ENCODE measurements at places on chromosomes 5 and 9.

GRCh38 chr5:132369474-132370180, at the start of gene SLC22A5:
SLC22A5 (plus strand) TSS chr5:132369710; CDS start chr5:132369973, 263 bp downstream.
- DNase-seq, result no peak

DNA sequence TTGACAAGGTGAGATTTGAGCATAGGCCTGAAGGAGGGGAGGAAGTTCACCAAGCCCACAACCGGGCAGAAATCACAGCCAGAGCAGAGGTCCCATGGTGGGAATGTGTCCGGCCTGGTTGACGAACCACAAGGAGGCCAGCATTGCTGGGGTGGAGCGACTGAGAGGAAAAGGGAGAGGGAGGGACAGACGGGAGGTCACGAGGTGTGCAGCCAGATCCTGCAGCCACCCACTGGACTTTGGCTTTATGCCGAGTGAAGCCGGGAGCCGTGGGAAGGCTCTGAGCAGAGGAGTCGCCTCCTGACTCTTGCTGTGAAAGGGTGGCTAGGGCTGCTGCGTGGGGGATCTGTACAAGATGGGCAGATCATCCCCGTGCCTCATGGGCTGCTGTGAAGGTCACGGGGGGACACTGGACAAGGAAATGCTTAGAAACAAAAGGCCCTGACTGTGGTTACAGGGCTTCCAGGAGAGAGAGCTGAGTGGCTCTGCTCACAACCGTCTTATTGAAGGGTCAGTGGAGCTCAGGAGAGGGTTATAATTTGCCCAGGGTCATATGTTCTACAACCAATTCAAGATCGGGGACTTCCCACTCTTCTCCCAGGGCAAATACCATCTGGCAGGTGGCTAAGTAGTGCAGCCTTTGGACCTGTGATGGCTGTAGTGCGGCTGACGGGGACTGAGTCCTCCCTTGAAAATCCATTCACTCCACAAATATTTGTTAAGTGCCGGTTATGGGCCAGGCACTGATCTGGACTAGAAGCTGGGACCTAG, 15.6 kb upstream of the CD74 start:
- no peak for DNase-seq

- no peak for DNase-seq
Observed at GRCh38 chr5:88876714-88877113, 6.3 kb downstream of the MEF2C start.

DNA sequence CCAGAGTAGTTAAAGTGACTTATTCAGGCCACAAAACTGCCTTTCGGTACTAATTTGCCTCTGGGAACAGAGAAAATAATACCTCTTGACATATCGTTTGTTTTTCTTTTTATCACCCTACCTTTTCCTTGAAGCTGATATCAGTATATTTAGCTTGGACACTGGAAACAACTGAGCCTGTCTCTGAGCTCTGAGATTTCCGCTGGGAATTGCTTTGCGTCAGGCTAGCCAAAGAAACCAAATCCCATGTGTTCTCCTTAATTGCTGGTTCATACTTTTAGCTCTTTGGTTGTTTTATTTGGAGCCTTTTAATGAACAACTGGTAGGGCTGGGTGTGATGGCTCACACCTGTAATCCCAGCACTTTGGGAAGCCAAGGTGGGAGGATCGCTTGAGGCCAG, 30.3 kb upstream of the SNAPC3 start:
- no peak for DNase-seq

DNA sequence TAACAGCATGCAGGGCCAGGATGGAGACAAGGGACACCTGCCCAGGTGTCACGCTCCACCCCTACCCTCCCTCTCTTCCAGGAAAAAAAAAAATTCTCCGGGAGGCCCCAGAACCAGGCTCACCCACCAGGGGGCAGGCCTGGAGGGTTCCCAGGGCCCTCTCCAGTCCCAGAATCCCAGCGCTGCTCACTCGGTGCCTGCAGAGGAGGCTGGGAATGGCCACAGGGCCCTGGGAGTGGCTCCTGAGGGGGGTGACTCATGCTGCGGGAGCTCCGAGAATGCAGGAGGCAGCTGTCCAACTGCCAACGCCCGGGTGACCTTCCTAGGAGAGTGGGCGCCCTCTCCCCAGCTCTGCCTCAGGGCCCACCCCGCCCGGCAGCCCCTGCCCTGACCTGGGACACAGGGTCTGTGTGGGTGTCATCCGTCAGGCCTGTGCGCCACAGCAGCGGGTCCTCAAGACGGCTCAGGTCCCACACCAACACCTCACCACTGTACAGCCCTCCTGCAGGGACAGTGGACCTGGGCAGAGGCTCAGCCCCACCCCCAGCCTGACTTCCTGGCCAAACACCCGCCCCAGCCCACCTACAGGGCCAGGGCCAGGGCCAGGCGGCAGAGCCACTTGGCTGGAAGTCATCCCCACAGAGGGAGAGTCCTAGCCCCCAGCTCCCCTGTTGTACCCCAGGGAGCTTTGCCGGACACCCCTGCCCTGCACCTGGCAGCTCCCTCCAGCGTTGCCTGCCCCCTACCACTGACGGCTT, 21.2 kb downstream of the DYNC2I2 start:
- DNase-seq, result peak; percentile 77

DNA sequence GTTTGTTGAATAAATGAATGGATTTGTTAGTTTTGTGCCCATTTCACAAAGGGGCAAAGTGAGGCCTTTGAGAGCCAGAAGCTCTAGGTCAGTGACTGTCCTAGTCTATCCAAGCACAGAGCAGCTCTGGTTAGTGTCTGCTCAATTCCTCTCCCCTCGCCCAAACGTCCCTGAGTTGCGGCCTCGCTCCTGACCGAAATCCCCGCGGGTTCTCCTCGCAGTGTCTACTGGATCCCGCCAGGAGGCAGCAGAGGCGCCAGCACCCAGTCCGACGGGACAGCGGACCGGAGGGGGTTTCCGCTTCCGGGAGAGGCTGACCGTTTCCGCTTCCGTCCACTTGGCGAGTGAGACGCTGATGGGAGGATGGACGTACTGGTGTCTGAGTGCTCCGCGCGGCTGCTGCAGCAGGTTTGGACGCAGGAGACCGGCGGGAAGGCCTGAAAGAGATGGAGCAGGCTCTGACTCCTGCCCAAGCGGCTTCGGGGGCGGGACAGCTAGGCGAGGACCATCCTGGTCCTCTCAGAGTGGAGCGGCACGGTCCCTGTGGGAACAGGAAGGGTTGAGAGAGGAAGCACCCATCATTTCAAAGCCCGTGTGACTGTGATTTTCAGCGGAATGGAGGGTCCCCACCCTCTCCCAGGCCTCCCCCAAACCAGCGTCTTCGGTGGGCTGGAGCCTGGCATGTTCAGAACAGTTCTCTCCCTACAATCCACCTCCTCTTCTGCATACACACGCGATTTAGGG, at the start of gene RARS1:
Gene RARS1, plus strand, starts transcription at position 336 of the 744 bp plus-strand sequence. Its CDS starts 28 bp downstream, at position 364.
- peak; percentile 60 for DNase-seq

DNA sequence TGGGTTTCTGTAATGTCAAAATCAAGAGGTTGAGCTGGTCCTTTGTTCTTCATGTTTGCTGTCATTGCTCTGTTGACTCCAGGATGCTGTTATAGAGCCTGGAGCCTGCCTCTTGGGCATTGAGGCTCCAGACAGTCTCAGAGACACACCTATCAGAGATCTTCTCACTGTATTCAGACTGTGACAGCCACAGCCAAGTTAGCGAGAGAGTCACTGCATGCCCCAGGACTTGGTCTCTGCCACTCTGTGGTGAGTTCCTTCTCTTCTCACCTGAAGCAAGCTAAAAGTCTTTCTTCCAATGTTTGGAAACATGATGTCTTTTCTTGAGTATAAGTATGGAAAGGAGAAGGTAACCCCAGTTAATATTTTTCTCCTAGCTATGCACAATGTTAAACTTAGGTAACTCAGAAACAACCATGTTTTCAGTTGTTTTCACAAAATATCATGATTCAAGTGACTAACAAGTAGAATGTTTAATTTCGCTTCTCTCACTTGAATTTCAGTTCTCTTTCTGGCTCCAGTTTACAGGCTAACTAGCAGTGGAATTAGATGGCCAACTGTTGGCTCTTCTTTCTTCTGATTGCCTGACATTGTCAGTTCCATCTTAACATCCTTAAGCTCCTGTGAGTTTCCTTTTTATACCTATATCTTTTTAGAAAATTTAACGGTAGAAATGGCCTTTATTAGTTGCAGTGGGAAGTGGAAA, 20.6 kb upstream of the ZFYVE16 start:
- DNase-seq, result no peak

- no peak for DNase-seq
Observed at GRCh38 chr9:128103589-128103962, 24.0 kb downstream of the PTGES2 start.

DNA sequence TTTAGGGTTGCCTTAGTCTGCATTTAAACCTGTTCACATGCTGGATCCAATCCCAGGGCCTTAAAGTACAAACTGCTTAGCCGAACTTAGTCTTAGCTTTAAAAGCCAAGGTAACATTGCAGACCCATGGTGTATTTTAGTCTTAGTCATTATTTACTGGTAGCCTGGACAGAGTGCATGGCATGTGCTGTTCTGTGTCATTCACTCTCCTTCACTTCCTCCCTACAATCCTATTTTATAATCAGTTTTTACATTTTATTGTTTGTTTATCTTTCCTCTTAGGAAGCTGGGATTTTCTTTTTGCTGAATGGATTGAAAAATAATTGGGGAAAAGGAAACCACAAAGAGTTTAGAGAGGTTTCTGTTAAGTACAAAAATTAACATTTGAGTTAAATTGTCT, 29.4 kb upstream of the TAL2 start:
- no peak for DNase-seq

GRCh38 chr5:106290841-106291240, 1379.9 kb downstream of the EFNA5 start:
- no peak for DNase-seq

- DNase-seq, result no peak
Observed at GRCh38 chr5:52830650-52831049, 42.9 kb downstream of the ITGA1 start.

GRCh38 chr5:17146280-17146841, 71.1 kb upstream of the BASP1 start:
- DNase-seq, result no peak

- no peak for DNase-seq
Observed at GRCh38 chr9:20376731-20377375, 245.4 kb downstream of the MLLT3 start.

DNA sequence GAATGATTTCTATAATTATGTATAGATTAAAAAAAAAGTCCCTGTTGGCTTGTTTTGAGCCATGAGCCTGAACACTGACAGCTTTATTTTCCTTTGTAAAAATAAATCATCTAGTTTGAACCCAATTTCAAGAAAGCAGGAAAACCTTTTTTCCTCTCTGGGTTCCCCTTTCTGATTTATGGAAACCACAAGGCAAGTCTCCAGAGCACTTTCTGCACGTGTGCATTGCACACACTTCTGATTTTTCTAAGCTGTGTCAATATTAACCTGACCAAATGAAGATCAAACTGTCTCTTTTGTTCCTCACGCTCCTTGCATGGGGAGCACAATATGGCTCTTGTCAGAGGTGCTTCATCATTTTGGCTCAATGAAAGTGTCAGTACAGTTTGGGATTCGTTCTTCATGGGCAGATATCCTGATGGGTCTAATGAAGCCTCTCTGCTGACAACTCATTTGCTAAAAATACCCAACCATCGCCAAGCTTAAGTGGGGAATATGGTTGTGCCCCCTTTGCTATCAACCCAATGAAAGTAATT, 39.2 kb upstream of the PCA3 start:
- no peak for DNase-seq

DNA sequence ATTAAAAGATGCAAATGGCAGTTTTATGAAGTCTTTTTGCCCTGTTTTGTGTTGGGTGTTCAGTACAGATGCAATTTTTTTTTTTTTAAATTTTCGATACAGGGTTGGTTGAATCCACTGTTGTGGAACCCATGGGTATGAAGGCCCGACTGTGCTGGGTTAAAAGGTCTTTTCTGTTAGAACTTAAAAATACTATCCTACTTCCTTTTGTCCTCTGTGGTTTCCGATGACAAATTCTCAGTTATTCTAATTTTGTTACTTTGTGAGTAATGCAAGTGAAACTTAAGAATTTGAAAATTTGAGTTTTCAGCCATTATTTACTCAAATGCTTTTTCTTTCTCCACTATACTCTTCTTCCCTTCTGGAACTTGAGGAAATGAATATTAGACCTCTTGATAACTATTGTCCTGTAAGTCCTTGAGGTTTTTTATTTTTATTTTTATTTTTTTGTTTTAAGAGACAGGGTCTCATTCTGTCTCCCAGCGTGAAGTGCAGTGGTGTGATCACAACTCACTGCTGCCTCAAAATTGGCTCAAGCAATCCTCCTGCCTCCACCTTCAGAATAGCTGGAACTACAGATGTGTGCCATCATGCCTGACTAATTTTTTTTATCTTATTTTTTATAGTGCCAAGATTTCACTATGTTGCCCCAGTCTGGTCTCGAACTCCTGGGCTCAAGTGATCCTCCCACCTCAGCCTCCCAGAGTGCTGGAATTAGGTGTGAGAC, 67.5 kb downstream of the ZCCHC7 start:
- DNase-seq, result no peak

DNA sequence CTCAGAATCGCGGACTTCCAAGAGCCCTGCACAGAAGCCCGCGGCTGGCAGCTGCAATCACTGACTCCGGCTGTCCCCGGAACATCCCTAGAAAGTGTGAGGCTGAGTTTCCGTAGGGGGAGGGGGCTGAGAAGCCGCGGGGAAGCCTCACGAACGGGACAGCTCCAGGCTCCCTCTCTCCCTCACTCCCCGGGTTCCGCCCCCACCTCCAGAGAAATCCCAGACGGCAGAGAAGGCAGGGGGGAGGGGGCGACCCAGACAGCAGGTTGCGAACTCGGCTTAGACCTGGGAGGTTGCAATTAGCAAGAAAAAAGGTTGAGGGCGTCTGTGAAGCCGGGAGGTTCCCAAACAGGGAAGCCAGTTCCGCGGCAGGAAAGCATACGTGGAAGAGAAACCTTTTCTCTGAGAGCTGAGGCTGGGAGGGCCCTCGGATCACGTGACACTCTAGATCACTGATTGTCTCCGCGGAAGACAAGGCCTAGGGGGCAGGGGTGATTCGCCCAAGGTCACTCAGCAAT, 73.8 kb upstream of the CPLX2 start:
- DNase-seq, result peak; percentile 44

DNA sequence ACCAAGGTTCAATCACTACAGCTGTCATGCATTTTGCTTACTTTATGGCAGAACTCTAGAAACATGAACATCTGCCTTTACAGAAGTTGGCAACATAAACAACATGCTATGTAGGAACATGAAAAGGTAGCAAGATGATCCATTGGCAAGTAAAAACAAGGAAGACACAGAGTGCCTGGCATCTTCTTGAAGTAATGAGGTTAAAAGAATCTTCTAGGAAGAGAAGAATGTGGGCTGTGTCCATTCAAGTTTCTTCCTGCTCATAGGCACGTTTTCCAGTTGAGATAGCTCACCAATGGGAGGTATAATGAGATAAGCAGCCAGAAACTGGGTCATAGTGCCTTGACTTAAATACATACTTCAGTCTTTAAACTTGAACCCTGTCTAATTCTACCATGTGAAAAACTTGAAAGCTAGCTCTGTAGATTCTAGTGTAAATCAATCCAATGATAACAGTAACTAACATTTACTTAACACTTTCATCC, 109.4 kb upstream of the PRLR start:
- DNase-seq, result no peak
